Right lobe of liver (tissue), 6 donors: ENCODE measurements at places on chromosomes 5 and 9. TPM values are rescaled to one million over a fixed set of nuclear protein-coding genes. Genes with fewer than 3 reads are reported as not detected.

The NUTM2G gene
- total RNA-seq: not detected

The PCDHB4 gene
- total RNA-seq: 0.18 TPM

The PPWD1 gene
- total RNA-seq: 12.3 TPM

The C7 gene
- 104 TPM for total RNA-seq

The PITX1 gene
- total RNA-seq: not detected

The DBH gene
- total RNA-seq: 4.7 TPM

The CDH18 gene
- total RNA-seq: not detected

The SPATA31E1 gene
- not detected for total RNA-seq

The ANKRA2 gene
- total RNA-seq: 8.8 TPM

The CEP72 gene
- total RNA-seq: 3.8 TPM

The GRXCR2 gene
- total RNA-seq: not detected

The GABRA1 gene
- not detected for total RNA-seq

The SLC6A3 gene
- not detected for total RNA-seq

The ZBTB5 gene
- total RNA-seq: 5.6 TPM

The PCDHGA8 gene
- total RNA-seq: 0.27 TPM

The HAVCR2 gene
- 9.4 TPM for total RNA-seq

The MYMK gene
- total RNA-seq: not detected

The PLAC8L1 gene
- total RNA-seq: not detected

The RASGRF2 gene
- 0.40 TPM for total RNA-seq

The FNIP1 gene
- total RNA-seq: 25.2 TPM

The WDR5 gene
- total RNA-seq: 24.0 TPM

The IFNA21 gene
- total RNA-seq: not detected

The NSG2 gene
- total RNA-seq: not detected

The KCNN2 gene
- total RNA-seq: 0.60 TPM

The RMRP gene
- 1,534 TPM for total RNA-seq

The TAS2R1 gene
- total RNA-seq: not detected

The SLCO6A1 gene
- not detected for total RNA-seq

The STPG3 gene
- total RNA-seq: not detected

The FBXL7 gene
- total RNA-seq: 1.2 TPM

The PPP1R26 gene
- total RNA-seq: 5.1 TPM

The POU5F2 gene
- 1.3 TPM for total RNA-seq

The MCCC2 gene
- total RNA-seq: 89.8 TPM

The XRCC4 gene
- total RNA-seq: 2.4 TPM

The SOX30 gene
- total RNA-seq: 0.12 TPM

The SEMA6A gene
- 12.0 TPM for total RNA-seq

The ANKDD1B gene
- not detected for total RNA-seq

The STRBP gene
- 10.2 TPM for total RNA-seq

The TXNDC8 gene
- not detected for total RNA-seq

The CRB2 gene
- not detected for total RNA-seq

The CLIC3 gene
- 0.51 TPM for total RNA-seq
